Dorsolateral prefrontal cortex (tissue), 122 donors: ENCODE measurements at places on chromosomes 16 and 17.

- DNase-seq, result no peak
Measured at GRCh38 chr16:49608779-49609178, 235.2 kb downstream of the C16orf78 start.

- no peak for DNase-seq
Measured at GRCh38 chr16:7487574-7488323, 155.1 kb downstream of the RBFOX1 start.

GRCh38 chr17:67052720-67053437, 8.5 kb downstream of the CACNG1 start:
- no peak for DNase-seq

- DNase-seq, result no peak
Measured at GRCh38 chr16:79137426-79137939, 463.1 kb downstream of the MAF start.

GRCh38 chr16:88773812-88774291, 11.2 kb downstream of the PIEZO1 start:
- DNase-seq, result no peak

- no peak for DNase-seq
Measured at GRCh38 chr16:19717314-19717713, 713 bp downstream of the KNOP1 start.

DNA sequence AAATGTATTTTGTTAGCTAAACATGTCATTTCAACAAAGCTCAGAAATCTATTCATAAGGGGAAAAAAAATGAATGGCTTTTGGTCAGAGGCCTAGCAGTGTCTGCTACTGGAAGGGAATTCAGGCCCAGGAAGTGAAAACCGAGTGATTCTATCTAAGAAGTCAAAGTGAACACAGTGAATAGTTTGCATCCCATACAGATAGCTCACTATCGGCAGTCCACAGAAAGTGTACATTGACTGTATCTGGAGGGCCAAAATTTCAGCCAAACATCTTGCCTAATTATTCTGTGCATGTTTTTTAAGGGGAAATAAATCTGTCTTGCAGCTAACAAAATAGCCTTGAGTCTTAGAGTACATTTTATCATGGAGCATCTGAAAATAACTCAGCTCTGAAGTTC, 214.4 kb upstream of the CACNG5 start:
- DNase-seq, result no peak

GRCh38 chr17:50093246-50093645, 1.9 kb upstream of the PDK2 start:
- no peak for DNase-seq

GRCh38 chr16:1133810-1134520, 18.9 kb upstream of the CACNA1H start:
- no peak for DNase-seq

DNA sequence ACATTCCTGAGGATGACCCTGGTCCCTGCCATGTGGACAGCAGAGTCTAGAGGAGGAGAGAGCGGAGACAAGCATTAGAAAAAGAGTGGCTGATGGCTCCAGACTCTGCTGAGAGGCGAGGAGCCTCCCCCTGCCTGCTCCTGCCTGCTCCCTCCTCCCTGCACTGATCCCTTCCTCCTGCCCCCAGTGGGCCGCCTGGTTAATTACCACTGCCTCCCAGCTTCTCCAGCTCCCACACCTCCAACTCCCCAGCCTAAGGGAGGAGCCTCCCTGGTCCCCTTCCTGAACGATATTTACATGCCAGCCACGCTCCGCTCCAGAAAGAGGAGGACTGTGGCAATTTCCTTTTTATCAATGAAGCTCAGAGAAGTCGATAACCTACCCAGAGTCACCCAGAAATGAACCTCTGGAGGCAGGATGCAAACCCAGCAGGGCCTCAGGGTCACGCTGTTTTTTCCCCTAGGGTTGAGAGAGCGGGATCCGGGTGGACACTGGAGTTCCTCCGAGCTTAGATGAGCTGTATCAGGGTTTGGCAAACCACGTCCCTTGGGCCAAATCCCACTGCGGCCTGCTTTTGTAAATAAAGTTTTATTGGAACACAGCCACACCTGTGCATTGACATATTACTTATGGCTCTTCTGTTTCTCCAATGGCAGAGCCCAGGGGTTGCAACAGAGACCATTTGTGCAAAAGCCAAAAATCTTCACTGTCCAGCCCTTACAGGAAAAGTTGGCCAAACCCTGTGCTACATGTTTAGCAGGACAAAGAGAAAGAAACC, 27.1 kb upstream of the JPH3 start:
- no peak for DNase-seq

DNA sequence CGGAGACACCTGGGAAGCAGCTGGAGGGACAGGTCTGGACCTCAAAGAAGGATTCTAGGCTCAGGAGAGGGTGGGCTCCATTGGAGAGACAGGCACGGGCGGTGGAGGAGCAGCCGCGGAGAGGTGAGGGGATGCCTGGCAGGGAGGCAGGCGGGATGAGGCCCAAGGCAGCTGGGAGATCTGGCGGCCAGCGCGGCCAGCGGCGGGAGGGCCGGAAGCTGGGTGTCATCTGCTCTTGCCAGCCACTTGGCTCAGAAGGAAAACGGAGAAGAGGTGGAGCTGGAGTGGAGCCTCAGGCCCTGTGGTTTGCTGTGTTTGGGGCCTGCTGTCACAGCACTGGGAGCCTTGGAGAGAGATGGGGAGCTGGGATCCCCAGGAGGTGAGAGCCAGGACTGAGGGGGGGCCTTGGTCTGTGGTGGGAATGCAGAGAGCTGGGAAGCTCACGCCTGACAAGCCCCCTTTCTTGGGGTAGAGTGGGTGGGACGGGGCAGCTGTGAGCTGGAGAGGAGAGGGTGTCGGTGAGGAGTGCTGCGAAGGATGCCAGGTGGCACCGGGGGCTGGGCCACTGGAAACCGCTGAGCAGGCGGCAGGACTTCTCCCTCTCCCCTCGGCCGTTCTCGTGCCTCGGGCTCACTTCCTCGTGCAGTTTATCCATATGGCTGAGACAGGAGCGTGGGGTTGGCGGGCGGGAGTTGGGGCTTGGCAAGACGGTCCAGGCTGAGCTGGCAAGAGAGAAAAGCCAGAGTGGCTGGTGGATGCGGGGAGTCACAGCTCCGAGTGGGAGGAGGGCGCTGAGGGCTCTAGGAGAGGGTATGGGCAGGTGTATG, 8.0 kb downstream of the TBC1D24 start:
- DNase-seq, result peak; percentile 50

DNA sequence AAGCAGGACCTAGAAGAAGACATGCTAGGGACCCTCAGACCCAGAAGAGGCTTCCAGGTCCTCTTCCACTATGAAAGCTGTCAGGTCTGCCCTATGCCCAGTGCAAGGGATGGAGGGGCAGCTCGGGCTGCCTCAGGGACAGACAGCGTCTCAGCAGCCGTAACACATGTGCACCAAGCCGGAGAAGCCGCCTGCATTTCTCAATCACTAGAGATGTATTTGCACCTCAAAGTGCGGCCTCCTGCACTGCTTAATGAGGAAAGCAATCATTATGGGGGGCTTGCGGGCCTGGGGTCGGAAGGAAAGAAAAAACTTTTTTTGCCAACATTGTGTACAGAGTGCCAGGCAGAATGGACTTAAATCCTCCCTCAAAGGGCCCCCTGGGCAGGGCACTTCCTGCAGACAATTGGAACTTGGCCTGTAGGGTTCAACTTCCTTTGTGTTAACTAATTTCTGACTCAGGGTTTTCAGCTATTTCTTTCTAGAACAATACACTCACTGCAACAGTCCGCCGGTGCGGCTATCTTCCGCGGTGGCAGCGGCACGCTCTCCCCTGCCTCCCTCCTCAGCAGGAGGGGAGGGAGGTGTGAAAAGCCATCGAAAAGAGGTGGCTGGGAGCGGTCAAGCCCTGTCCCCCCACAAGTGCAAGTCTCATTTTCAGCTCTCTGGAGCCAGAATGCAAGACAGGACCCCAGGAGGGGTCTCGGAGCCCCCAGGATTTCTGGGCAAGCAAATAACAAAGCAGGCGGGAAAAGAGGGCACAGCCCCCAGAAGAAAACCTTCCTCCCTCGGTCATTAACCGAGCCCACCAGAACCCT, 101.2 kb downstream of the ZNF423 start:
- DNase-seq, result no peak

GRCh38 chr17:55706808-55707773, 15.6 kb downstream of the TMEM100 start:
- DNase-seq, result no peak

DNA sequence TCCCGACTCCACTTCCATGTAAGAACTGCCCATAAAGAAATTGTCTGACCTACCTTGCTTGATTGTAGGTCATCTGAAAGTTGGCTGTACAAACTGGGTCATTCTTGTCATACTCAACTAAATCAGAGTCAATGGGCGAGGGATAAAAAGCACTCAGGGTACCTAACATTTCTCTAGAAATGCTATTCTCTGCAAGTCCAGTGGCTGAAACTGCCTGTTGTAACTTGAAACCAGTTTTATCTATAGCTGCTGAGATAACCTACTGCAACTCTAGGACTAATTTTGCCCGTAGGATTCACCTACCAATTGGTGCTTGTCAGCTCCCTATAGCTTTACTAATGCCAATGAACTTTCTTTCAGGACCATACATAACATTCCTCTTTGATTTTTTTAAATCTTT, 100.1 kb upstream of the GRIN2A start:
- no peak for DNase-seq

GRCh38 chr16:20291208-20292206, 35.8 kb downstream of the GP2 start:
- no peak for DNase-seq

- DNase-seq, result no peak
Measured at GRCh38 chr17:46264456-46265198, 30.3 kb upstream of the LRRC37A start.

DNA sequence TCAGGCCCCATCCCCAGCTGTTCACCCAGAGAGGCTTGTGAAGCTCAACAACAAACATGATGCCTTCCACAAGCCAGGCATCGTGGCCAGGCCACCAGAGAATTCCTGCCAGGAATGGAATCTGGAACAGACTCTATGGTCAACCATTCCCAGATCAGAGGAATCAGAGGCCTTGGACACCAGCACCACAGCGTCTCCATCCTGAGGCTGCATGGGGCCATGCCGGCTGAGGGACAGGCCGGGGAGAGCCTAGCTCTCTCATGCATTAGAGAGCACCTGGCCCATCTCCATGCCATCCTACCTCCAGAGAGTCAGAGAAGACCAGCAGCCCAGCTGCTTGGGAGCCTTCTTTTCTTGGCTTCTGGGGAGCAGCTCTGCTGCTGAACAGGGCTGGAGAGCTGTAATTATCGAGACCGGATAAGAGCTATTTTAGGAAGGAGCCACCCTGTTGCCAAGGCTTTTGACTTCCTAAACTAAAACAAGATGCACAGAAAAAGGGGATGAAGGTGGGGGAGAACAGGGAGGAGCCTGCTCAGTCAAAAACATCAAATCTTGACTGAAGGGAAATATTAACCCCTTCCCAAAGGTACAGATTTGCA, 24.5 kb upstream of the MTMR4 start:
- DNase-seq, result no peak

DNA sequence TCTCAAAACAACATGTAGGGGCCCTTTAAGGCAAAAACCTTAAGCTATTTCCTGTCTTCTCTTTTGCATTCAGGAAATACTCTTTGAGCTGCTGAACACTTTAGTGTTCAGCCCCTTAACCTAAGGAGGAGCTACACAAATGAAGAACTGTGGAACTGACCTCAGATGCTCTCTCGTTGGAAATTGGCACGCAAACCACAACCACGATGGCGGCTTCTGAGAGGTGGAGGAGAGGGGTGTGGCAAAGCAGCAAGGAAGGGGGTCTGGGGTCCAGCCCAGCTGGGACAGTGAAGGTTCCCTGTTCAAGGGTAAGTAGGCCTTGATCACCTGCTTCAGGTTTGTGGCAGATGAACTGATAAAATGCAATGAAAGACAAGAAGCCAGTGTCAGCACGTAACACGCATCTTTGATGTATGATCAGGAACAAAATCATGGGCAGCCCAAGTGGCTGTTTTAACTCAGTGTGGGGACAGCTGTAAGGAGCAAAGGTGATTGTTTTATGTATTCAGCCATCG, 291.6 kb upstream of the TNRC6C start:
- no peak for DNase-seq

- DNase-seq, result no peak
Measured at GRCh38 chr17:79186406-79186805, 111.8 kb downstream of the ENGASE start.

DNA sequence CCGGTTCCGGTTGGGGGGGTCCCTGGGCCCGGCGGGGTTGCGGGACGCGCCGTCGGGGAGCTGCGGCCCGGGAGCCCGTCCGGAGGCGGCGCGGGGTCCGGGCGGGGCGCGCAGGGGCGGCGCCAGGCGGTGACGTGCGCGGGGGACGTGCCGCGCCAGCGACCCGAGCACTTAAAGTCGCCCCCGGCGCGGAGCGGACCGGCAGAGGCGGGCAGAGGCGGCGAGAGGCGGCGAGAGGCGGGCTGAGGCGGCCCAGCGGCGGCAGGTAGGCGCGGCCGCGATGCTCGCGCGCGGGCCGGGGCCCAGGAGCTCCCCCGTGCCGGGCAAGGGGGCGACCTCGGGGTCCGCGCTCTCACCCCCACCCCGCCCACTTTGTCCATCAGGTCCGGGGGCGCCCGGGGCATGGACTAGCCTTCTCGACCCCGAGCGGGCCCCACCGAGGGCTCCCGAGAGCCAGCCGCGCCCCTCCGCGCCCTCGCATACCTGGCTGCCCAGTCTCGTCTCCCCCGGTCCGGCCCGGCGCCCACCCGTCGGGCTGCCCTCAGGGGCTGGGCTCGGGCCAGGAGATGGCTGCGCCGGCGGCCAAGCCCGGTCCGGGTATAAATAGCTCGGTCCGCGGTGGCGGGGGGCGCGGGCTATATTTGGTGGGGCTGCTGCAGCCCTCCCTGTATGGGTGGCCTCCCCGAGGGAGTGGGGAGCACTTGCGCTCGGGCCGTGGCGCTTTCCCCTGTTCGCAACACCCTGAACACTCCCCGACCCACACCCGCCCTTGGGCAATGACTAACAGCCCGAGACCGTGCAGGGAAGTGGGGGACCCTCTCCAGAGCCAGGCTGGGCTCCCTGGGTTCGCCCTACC, at the start of gene SLC16A3:
Gene SLC16A3, plus strand, starts transcription at position 201 of the 856 bp plus-strand sequence. CDS start 6,967 bp downstream, outside the sequence.
- no peak for DNase-seq

GRCh38 chr17:67221062-67221998, 23.7 kb downstream of the HELZ start:
- no peak for DNase-seq

- DNase-seq, result no peak
Measured at GRCh38 chr17:19654896-19655295, 6.3 kb downstream of the ALDH3A2 start.

GRCh38 chr16:87661561-87661960, 59.3 kb downstream of the JPH3 start:
- no peak for DNase-seq

GRCh38 chr16:27685807-27686206, 135.9 kb downstream of the KATNIP start:
- no peak for DNase-seq

GRCh38 chr16:3256146-3256865, at the start of gene MEFV:
TSS of gene MEFV (minus strand) at chr16:3256633. CDS start at chr16:3256587, 46 bp downstream.
- DNase-seq, result no peak

GRCh38 chr17:77428020-77428748, 287.4 kb downstream of the SEC14L1 start:
- peak; percentile 38 for DNase-seq

GRCh38 chr17:38978180-38978579, 11.0 kb upstream of the FBXO47 start:
- no peak for DNase-seq

DNA sequence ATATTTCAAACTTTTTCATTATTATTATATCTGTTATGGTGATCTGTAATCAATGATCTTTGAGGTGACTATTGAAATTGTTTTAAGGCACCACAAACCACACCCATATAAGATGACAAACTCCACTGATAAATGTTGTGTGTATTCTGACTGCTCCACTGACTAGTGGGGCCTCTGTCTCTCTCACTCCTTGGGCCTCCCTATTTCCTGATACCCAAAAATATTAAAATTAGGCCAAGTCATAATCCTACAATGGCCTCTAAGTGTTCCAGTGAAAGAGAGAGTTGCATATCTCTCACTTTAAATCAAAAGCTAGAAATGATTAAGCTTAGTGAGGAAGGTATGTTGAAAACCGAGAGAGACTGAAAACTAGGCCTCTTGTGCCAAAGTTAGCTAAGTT, 23.4 kb downstream of the CYLD start:
- DNase-seq, result no peak
